ENCODE measurements at places on chromosomes 7 and 10. TPM values are rescaled to one million over a fixed set of nuclear protein-coding genes. Genes with fewer than 3 reads are reported as not detected.

The UCMA gene
- not detected for total RNA-seq

The EBF3 gene
- not detected for total RNA-seq

The PIP gene
- not detected for total RNA-seq

The C7orf25 gene
- 8.0 TPM for total RNA-seq

The CACUL1 gene
- total RNA-seq, result 33.9 TPM

The TNPO3 gene
- 76.0 TPM for total RNA-seq

The ACBD7 gene
- 0.30 TPM for total RNA-seq

The MXI1 gene
- 20.2 TPM for total RNA-seq

The LIPM gene
- not detected for total RNA-seq

The NEUROD6 gene
- total RNA-seq, result not detected

The GPER1 gene
- 1.6 TPM for total RNA-seq

The FXYD4 gene
- not detected for total RNA-seq

The KCNMA1 gene
- 107 TPM for total RNA-seq

The TMEM213 gene
- not detected for total RNA-seq

The LBX1 gene
- not detected for total RNA-seq

The SLC26A3 gene
- total RNA-seq, result not detected
